ENCODE measurements at places on chromosomes 11 and 22.
A peak's percentile ranks its signal among the peaks of the same experiment; 100 is the strongest.

DNA sequence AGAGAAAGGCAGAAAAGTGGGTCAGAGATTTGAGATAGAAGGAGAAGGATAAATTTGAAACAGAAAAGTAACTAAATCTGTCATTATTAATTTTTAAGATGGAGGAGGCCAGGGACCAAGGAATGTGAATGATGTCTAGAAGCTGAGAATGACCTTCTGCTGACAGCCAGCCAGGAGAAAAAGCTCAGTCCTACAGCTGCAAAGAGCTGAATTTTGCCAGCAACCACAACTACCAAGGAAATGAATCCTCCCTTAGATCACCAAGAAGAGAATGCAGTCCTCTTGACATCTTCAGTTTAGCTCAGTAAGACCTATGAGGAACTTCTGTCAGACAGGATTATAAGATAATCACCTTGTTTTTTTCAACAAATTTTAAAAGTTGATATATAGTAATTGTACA, 538.2 kb downstream of the LRRC4C start:
- no peak for DNase-seq

DNA sequence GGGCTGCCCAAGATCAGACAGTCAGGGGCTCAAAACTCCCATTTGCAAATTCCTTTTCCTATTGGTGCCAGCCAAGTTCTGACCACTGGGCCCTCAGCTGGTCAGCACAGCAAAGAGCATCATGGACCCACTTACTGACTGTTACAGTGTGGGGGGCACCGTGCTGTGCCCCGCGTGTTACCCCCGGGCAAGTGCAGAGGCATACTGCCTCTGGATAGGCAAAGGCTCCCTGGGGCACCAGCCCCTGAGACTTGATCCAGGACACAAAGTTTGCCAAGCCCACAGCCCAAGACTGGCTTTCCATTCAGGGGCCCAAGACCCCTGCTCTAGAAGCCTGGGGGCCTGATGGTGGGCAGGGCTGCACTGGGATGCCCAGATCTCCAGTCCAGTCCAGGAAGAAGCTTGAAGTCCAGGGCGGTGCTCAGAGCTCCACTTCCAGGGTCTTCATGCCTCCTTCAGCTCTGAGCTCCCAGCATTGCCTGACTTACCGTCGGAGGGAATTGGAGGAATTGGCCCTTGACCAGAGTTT, 6.6 kb downstream of the LRRC32 start:
- no peak for DNase-seq

GRCh38 chr22:25840891-25841290, 98.9 kb downstream of the MYO18B start:
- no peak for DNase-seq

- DNase-seq, result no peak
Measured at GRCh38 chr11:84319863-84320262, 1033.7 kb upstream of the CCDC90B start.

GRCh38 chr11:6258141-6258540, 1.5 kb upstream of the CCKBR start:
- DNase-seq, result no peak

DNA sequence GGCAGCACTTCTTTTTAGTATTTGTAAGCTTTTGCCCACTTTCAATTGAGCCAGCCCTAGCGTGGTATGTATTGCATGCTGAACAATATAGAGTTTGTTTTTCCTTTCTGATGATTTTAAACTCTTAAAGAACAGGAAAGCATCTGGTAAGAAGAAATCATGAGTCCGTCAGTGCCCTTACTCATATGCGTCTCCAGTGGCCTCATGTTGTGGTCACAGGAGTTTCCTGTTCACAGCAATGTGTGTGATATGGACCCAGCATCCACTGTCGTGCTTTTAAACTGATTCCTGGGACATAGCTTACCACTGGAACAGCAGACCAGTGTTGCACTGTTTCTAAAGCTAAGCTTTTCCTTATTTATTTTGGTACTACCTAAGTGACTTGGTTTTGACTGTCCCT, 40.1 kb downstream of the BID start:
- no peak for DNase-seq

- no peak for DNase-seq
Measured at GRCh38 chr11:111986589-111986988, 38.6 kb upstream of the DLAT start.

DNA sequence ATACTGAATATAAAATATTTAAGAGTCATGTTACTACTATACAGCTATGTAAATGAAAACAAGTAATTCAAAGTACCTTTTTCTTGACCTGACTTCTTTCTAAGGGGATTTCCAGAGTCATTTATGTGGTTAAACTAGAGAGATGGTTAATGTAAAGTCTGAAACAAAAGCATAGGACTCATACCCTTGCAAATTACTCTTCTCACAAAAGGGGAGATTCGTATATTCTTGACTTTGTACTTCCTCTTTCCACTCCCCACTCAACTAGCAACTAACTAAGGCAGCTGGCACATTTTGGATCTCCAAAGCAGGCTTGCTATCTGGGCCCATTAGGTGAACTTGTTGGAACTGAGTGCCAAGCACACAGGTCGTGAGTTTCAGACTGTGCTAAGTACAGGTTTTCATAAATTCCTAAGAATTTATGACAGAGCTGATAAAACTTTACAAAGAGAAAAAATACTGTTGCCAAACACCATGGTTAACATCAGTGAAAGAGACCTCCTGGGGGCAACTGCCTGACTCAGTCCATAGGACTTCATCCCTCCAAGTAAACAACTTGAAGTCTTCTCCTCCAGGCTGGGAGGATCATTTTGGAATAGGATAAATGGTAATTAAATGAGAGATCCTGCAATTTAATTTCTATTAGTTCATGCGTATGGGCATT, 77.0 kb upstream of the DDI1 start:
- DNase-seq, result no peak

- DNase-seq, result no peak
Measured at GRCh38 chr22:32613773-32614392, 139.3 kb downstream of the FBXO7 start.

DNA sequence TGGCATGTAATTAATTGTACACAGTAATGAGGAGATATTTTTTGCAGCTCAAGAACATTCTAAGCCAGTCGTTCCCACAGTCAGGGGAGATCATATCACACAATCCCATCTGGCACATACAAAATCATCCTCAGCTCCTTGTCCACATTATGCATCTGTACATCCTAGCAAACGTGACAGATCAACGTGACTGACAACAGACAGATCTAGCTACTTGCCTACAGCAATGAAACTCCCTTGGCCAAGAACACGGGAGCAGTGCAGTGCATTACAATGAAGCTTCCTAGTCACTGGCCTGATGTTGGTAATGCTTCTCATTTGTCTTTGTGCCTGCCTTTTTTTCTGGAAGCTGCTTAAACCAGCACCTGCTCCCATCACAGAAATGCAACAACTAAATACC, 24.5 kb upstream of the GUCY1A2 start:
- DNase-seq, result no peak

DNA sequence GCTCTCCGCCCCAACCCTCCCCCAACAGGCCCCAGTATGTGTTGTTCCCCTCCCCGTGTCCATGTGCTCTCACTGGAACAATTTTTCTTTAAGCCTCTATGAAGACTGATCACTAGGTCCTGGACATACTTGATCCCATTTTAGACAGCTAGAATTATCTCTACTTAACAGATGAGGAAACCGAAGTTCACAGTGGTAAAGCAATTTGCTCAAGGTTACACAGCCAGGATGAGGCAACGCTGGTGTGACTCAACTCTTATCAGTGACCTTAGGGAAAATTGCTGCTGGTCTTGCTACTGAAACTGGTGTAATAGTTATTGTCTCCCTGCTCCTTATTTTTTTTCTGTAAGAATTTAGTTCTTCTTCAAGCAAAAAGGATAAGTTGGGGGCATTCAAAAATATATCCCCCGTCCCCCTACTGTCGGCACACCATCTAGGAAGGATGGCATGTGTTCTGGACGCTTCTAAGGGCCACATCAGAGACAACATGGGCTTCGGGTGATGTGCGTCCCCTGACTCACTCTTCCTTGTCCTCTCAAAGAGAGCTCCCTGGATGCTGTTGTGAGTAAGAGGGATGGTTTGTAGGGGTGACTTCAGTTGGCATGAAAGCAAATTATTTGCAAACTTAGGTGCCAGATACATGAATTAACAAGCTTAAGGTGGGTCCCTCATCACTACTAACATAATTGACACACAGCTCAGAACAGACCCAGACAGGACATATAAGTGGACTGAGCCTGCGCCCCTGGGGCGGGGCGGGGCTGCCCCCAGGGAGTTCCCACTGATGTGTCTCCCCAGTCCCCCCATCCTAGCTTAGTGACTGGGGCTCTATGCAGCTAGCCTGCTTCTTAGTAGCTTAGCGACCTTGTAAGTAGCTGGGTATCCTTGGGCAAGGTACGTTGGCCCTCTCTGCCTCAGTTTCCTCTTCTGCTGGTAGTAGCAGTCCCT, 23.6 kb upstream of the ALX4 start:
- no peak for DNase-seq

DNA sequence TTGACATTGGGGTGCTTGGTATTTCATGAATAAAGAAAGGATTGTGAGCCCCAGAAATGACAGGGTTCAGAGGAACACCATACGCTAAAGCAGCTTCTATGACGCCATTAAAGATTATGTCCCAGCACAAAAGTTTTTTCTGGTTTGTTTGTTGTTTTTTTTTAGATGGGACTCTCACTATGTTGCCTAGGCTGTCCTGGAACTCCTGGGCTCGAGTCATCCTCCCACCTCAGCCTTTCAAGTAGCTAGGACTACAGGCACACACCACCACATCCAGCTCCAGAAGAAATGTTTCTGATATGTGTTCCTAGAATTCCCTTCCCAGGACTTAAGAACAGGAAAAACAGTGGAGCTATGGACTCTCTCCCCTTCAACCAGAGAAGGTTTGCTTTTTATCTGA, 2.6 kb upstream of the RHOG start:
- no peak for DNase-seq

DNA sequence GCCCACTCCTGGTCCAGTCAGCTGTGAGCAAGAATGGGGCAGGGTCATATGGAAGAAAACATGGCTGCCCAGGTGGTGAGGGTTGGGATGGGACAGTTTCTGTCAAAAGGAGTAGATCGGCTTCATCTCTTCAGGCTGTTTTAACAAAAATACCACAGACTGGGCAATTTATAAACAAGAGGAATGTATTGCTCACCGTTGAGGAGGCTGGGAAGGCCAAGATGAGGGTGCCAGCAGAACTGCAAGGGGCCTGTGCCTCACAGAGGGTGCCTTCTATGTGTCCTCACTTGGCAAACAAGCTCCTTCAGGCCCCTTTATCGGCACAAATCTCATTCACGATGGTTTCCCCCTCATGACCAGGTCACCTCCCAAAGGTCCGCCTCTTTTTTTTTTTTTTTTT, 18.1 kb upstream of the RELT start:
- DNase-seq, result no peak

DNA sequence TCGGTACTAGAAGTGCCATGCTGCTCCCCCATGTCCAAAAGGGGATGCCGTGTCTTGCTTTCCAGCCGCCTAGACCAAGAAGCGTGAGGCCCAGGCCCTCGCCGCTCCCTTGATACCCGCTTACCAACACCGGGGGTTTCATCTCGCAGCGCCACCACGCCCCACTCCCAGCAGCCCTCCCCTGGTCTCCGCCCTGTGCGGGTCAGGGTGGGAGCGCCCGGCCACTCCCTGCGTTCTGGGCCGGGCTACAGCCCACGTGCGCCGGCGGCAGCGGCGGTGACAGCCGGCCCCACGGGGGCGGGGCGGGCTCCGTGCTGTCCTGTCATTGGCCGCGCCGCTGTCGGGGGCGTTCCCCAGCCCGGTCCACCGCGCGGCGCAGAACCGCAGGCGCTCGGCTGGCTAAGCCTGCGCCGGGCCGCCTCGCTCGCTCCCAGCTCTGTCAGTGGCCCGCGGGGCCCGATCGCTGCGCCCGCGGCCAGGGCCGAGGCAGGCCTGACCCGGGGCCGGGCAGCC, at the start of gene MICAL2:
MICAL2 (plus strand) TSS at position 390 of the 513 bp plus-strand sequence. CDS start 51,566 bp downstream, outside the sequence.
- peak; percentile 14 for DNase-seq

DNA sequence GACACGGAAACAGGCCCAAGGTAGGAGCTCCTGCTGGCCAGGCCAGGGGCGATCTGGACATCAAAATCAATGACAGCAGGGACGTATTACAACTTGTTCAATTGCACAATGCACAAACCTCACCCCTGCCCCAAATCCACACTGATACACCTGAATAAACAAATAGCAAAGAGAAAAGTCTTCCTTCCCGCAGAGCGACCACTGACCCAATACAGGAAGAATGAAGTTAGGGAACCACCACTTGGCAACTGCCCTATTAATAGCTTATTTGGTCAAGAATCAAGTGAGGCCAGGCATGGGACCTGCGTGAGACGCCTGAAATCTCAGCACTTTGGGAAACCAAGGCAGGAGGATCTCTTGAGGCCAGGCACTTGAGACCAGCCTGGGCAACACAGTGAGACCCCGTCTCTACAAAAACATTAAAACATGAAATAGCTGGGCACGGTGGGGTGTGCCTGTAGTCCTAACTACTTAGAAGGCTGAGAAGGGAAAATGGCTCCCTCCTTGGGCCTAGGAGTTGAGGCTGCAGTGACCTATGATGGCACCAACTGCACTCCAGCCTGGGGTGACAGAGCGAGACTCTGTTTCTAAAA, 109.1 kb downstream of the MED15 start:
- DNase-seq, result no peak

- no peak for DNase-seq
Measured at GRCh38 chr11:42727879-42728278, 583.9 kb upstream of the API5 start.

DNA sequence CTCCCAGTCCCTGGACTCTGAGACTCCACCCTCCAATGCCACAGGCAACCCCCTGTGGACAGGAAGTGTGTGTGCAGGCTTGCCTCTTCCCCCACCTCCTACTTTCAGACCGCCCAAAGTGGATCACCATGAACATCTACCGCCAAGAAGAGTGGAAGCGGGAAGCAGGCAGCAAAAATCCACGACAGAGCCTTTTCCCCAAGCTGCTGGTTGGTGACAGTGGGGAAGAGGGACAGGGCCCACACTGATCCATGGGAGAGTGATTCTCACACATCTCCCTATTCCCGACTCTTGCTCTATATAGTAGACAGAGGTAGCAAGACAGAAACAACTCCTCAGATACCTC, 53.4 kb upstream of the SPATA19 start:
- DNase-seq, result no peak

- DNase-seq, result no peak
Measured at GRCh38 chr11:3345736-3346135, 33.2 kb downstream of the ZNF195 start.

DNA sequence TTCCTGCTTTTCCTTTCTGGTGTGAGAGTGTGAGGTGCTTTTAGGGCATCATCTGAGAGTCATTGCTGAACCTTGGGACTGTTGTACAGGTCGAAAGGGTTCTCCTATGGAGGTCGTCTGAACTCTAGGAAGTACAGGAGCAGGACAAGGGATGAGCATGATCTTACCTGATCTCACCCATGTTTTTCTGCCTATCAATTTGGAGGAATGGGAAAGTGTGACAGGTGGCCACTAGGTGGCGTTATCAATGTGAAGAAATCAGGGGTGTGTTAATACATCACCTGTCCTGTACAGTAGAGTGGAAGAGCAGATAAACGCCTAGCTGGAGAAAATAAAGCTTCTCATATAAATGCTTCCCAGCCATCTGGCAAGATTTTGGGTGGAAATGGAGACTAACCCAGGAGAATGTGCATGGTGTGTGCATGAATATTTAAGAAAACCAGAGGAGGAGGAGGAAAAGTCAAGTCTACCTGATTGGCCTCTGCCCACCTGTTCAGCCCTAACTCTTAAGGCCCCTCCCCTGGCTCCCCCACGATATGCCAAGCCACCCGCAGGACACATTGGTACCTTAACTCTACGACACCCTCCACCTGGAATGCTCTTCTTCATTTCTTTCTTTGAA, 72.0 kb upstream of the NARS2 start:
- no peak for DNase-seq

- DNase-seq, result no peak
Measured at GRCh38 chr11:12938590-12939247, 70.4 kb upstream of the RASSF10 start.

Measured in SIG-M5 (cell line).